ENCODE measurements at places on chromosomes 4 and X. TPM values are rescaled to one million over a fixed set of nuclear protein-coding genes. Genes with fewer than 3 reads are reported as not detected.

PLRG1 gene
- 151 TPM for total RNA-seq

HSFX2 gene
- total RNA-seq, result not detected

SPANXA2 gene
- total RNA-seq, result 0.23 TPM

AMBN gene
- not detected for total RNA-seq

MFAP3L gene
- total RNA-seq, result 18.2 TPM

PPARGC1A gene
- total RNA-seq, result 1.6 TPM

DNA sequence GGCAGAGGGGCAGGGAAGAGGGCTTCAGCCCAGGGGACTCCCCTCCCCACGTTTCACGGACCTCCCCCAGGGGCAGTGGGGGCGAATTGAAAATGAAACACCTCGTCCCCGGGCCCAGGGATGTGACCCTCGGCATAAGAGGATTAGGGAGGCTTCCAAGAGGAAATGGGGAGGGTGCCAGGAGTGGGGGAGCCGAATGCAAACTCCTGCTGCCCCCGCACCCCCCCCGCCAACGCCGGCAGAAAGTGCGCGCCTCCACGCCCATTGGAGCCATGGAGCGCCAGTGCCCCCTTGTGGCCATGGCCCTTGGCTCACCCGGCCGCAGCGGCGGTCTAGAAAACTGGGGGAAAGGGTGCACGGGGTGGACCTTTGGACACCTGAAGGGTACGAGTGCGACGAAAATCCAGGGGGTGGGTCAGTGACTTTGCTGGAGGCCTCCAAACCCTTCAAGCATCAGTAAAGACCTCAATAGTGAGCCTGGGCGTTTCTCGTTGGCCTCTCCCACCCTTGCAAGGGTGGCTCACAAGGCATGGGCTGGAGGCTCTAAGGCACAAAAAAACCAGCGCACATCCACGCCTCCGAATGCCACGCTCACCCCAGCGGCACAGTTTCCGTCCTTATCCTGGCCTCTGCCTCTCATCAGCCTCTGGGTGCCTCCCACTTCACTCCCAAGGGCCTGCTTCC, 120.8 kb upstream of the PJA1 start:
- DNase-seq, result peak; percentile 2

DNA sequence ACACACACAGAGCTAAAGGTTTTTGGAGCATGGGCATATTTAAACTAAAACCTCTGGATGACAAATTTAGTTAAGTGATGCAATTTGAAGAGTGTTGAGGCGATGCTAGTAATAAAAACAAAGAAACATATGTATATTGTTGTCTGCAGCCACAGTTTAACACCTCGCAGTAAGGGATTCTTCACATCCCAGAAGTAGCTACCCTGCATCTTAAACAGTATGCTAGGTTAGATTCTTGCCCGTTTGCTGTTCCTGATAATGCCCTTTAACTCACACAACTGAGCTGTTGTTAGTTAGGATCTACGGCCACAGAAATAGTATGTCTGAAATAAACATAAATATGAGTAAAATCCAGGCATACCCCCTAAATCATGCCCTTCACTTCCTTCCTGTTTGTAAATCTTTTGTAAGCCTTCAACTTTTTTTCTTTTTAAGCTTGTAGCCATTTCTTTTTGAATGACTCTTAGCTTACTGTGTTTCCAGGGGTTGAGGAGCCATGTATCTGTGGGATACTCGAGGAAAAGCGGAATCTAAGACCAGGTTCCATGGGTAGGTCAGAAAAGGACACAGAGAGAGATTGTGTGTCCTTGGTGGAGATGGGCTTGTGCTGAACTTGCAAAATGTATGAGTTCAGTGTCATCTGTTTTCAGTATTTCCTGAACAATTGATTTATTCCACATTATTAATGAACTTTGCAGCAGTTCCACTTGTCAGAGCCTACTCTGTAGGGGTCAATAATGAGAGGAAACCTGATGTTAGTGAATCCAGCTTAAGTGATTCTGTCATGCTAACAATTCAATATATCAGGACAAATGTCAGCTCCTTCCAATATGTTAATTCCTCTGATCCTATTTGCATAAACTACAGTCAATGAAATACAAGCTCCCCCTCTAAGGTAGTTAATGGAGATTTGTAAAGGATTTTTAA, 349.6 kb downstream of the GPAT3 start:
- DNase-seq, result no peak

DNA sequence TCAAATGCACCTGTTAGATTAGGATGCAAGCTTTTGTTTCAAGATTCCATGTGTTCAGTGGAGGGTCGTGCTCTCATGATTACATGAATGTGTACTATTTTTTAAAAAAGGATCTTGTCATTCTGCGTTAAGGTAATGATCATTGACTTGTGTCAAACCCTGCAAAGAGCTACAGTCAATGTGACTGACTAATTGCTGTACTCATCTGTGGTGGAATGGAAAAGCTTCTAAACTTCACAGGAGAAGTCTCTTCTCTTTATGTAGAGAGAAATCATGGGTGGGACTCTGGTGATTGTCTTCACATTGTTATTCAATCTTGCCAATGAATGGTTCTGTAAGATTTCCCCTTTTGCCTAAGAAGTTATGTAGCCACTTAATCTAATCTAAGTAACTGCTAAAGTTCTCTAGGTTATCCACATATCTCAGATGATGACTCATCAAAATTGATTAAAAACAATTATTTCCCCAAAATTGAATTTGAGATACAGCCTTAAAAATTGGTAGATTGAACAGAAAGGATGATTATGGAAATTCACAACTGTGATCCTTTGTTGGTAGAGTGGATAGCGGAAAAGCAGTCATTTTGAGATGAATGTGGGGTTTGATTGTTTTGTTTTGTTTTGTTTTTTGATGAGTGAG, 6.7 kb downstream of the MAGEE1 start:
- no peak for DNase-seq

DNA sequence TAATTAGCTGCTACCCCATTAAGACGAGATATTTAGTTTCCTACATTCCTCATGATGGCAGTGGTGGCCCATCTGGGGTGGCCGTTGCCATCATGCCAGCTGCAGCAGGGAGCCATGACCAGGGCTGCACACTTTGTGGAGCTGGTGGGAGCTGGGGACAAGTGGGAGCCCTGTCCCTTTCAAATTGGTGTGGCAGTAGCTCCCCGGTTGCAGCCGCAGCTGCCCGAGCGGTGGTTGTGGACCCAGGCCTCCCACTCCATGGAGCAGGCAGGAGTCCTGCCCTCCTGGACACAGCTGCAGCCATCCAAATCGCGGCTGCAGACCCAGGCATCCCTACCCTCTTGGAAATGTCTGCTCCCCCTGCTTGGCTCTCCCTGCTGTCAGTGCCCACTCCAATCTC, 9.3 kb upstream of the SYTL5 start:
- no peak for DNase-seq

GRCh38 chrX:100710816-100711215, 21.1 kb downstream of the SYTL4 start:
- no peak for DNase-seq

- DNase-seq, result no peak
These were observed 46.5 kb upstream of the HPSE start for GRCh38 chr4:83381173-83381572.

DNA sequence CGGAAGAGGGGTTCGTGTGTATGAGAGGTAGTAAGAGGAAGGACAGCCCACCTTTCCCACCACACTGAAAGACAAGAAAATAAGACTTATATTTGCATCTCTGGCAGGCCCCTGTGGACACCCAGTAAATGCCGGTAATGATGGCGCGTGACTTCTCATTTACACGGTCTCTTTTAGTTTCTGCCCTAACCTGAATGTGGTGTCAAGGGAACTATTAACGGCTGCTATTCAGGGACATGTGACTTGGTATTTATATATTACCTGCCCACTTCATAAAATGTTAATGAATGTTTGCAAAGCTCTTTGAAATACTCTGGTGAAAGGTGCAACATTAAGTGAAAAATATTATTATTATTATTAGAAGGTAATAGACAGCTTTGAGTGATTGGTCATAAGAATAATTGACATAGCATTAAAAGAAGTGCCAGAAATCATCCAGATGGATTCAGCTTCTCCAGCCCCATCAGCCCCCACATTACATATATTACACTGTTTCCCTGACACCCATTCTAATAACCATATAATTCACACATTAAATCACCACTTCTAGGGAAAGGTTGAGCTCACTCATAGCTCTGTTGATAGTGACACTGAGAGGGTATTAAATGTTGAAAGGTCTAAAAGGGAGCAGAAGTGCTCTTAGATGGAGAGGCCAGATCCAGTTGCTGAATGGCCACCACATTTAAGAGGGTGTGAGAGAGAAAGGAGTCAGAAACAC, 83.0 kb upstream of the BEND4 start:
- DNase-seq, result no peak

- DNase-seq, result no peak
These were observed 138.1 kb upstream of the RASGEF1B start for GRCh38 chr4:81609844-81610243.

DNA sequence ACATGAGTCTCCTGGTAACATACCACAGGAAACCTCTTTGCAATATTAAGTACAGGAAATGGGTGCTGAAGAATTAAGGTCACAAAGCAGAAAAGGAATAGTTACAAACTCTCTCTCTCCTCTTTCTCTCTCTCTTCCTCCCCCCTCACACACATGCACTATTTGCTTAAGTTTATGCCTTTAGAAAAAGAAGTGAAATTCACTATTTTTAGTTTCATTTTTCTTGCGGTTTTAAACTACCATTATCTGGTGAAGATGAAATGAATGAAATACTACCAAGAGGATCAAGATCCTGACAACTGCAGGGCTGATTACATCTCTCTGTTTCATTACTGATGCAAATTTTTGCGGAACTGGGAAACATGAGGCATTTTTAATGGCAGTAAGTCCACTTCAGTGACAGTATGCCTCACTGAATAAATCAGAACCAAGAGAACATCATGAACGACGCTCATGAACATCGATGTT, 64.3 kb upstream of the FTHL17 start:
- no peak for DNase-seq

DNA sequence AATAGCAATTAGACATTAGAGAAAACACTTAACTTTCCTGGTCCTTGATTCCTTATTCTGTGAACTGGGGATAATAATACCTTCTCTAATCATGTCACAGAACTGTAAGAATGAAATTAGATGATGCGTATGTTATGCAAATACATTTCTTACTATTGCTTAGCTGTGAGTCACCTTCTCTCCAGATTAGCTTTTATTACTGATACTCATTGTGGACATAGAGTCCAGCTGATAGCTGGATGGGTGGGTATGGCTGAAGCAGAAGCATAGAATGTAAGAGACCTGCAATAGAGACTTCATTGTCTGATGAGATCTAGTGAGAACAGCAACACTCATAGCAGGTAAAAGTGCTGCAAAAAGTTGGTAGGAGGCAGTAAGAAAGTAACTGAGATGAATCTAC, 437.2 kb upstream of the ZFP42 start:
- no peak for DNase-seq

GRCh38 chrX:149629730-149630387, 1.7 kb downstream of the TMEM185A start:
- no peak for DNase-seq

DNA sequence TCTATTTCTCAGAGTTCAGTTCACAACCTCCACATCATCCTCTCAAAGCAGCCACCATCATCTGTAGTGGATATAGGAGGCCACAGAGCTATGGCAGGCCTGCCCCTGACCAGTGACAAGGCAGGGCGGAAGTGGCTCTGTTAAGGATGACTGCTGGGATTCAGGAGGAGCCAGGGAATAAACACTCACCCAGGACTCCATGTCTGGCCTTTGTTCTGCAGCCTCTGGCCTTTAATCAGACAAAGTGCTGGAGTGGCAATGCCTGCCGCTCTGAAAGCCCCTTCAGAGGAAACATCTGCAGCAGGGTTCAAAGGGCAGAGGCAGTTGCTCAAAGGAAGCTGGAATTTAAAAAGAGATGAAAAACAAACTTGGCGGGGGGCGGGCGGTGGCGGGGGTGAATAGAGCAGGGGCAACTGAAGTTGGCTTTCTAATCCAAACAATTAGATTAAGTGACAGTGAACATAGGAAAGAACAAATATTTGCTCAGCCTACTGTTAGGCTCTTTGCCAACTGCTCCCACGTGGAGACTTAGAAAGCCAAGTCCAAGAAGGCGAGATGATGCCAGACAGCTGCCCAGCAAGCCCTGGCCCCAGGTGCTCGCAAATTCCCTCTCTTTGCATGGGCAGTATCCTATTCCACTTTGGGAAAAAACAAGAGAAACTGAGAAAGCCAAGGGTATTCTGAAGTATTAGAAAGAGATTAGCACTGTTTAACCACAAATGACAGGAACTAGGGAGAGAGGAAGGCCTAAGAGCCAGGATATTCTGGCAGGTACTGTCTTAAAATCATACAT, 5.5 kb downstream of the MPP1 start:
- DNase-seq, result no peak

DNA sequence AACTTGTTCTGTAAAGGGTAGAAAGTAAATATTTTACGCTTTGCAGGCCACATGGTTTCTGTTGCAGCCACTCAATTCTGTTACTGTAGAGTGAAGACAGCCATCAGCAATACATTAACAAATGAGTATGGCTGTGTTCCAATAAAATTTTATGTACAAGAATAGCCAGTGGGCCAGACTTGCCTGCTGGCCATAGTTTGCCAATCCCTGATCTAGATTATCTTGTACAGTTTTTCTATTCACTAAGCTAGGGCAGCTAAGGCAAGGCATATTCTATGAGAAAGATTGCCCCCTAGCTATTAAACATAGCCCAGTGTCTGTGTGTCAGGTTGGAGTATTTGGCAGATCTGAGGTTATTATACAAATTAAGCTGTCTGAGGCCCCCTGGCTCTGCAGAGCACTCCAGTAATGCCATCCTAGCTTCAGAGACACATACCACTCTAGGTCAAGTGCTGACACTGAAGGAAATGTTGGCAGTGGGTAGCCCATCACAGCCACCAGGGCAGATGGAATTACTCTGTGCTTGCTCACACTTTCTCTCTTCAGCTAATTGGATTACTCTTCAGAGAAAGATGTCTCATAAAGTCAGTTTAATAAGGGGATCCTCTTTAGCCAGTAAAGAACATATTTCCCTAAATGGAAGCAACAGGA, 40.7 kb downstream of the MTTP start:
- no peak for DNase-seq

- DNase-seq, result no peak
These were observed 72.8 kb downstream of the MAOB start for GRCh38 chrX:43809463-43809862.

- DNase-seq, result no peak
These were observed 13.8 kb upstream of the MAN2B2 start for GRCh38 chr4:6561173-6561516.

GRCh38 chrX:22032084-22032483, at the start of gene PHEX:
TSS of gene PHEX (plus strand) at chrX:22032325. CDS start at chrX:22033006, 681 bp downstream.
- DNase-seq, result no peak

DNA sequence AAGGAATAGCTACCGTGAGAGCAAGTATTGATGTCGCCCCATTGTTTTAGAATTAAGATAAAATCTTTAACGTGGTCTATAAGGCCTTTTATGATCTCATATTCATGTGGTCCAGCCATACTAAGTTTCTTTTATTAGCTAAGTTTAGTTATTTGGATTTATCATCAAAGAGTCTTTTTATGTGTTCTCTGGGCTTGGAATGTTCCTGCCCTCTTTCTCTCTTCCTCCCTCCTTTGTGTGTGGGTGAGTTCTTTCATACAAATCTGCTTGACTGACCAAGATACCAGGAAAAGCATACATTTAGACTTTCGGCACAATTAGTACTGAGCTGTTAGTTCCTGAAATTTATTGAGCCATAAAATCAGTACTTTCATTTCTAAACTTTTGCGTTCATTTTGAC, 11.3 kb downstream of the TDO2 start:
- no peak for DNase-seq

All from HT1080 (cell line).